IPS DF 19.7 (cell line): ENCODE measurements at places on chromosomes 12 and 14.

GRCh38 chr12:124376435-124376834 is 81.5 kb downstream of the RFLNA start:
- no peak for DNase-seq

- no peak for DNase-seq
Measured at GRCh38 chr14:81450100-81450531, 50.0 kb upstream of the STON2 start.

- no peak for DNase-seq
Measured at GRCh38 chr14:20723488-20723887, 22.2 kb upstream of the EDDM3A start.

- DNase-seq: no peak
Measured at GRCh38 chr12:42360747-42361403, 34.9 kb downstream of the PPHLN1 start.

DNA sequence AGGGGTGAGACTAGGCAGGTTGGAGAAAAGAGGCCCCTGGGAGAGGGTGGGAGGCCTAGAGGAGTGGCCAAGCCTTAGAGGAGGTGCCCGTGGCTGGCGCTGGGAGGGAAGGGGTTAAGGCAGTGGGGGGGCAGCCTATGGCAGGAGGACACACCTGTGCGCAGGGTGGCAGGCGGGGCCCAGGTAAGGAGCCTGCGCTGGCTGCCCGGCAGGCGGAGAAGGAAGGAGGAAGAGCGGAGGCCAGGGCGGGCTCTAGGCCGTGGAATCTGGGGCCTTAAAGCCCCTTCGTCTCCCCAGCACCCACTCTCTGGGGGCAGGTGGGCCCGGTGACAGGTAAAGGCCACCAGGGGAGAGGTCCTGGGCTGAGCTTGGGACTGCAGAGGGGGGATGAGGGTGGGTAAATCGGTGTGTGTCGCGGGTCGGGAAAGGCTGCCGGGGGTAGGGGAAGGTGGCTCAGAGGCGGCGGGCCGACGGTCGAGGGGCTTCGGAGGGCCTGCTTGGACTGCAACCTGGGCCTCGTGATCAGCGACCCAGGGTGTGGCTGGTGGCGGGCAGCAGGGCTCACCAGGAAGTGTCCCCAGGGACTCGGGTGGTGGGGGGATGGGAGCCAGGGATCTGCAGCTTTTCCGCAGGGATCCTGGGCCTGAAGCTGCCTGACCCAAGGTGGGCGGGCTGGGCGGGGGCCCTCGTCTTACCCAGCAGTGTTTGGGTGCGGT is 7.3 kb downstream of the PHB2 start:
- no peak for DNase-seq

- no peak for DNase-seq
Measured at GRCh38 chr12:85266356-85266755, 13.7 kb upstream of the ALX1 start.
